ENCODE measurements at places on chromosomes 6 and 20.

DNA sequence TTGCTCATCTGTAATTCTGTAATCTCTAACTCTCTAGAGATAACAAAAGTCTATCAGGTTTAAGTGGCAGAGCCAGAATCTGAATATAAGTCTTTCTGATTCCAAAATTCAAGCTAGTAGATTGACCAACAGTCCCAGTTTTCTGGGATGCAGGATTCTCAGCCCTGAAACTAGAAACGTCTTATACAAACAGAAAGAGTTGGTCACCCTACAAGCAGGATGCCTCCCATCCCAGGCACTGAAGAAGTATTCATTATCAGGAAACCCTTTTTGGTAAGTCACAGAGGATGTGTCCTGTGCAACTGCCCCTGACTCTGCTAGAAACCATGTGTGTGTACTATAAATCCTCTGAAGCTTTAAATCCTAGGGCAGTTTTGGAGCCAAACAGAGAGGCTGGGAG lies 135.0 kb downstream of the CARMIL1 start:
- no peaks in the 10 kb centered on the region for H3K27me3 ChIP-seq
- no peak overlapping the region for H3K4me3 ChIP-seq
- no peaks in the 10 kb centered on the region for H3K36me3 ChIP-seq
- H3K27ac ChIP-seq, result no peak overlapping the region
- peaks cover 5% of the 10 kb centered on the region for H3K4me1 ChIP-seq
- DNase-seq, result no peak

DNA sequence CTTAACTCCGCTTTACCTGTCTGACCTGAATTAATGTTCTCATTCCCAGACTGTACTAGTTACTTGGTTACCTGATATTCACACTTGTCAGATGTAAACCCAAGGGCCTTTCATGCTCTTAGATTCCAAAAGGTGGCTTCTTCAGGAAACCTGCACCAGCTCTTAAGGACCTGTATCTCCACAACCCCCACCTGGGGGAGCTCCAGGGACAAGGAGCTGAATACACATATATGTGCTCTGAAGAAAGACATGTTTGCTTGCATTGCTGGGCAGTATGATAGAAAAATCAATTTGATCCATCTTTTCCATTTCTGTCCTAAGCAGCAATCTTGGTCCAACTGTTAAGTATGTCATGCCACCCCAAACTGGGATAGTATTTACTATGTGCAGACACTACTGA lies 64.8 kb upstream of the POU3F2 start:
- H3K27ac ChIP-seq, result no peak overlapping the region
- H3K36me3 ChIP-seq, result no peaks in the 10 kb centered on the region
- H3K27me3 ChIP-seq, result peaks cover 4% of the 10 kb centered on the region

DNA sequence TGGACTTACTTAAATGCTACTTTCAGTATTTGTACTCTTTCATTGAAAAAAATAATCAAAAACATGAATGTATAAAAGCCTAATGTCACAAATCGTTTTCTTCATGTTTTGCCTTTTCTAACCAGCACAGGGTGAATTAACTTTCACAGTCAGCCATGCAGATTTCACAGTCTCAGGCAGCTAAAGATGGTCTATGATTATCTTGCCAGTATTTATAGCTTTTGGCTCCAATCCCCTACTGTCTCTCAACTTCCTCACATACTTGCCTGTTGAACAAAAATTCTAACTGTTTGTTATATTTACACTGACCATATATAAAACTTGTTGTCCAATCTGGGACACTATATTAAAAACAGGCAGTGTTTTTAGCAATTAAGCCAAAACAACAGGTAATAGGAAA lies 358.2 kb downstream of the ARHGAP18 start:
- H3K27ac ChIP-seq, result no peak overlapping the region
- H3K4me3 ChIP-seq, result no peak overlapping the region
- peaks cover 3% of the 10 kb centered on the region for H3K27me3 ChIP-seq
- no peaks in the 10 kb centered on the region for H3K36me3 ChIP-seq
- no peak for DNase-seq
- H3K4me1 ChIP-seq, result no peaks in the 10 kb centered on the region

GRCh38 chr20:4056880-4057279 lies 41.5 kb upstream of the RNF24 start:
- no peaks in the 10 kb centered on the region for H3K36me3 ChIP-seq
- no peak overlapping the region for H3K27ac ChIP-seq
- no peak for DNase-seq
- no peaks in the 10 kb centered on the region for H3K27me3 ChIP-seq
- H3K4me3 ChIP-seq, result no peak overlapping the region

GRCh38 chr6:136210398-136211165 lies 39.5 kb downstream of the MTFR2 start:
- DNase-seq, result no peak
- H3K4me1 ChIP-seq, result no peaks in the 10 kb centered on the region
- no peaks in the 10 kb centered on the region for H3K27me3 ChIP-seq
- no peak overlapping the region for H3K27ac ChIP-seq
- H3K36me3 ChIP-seq, result no peaks in the 10 kb centered on the region
- no peak overlapping the region for H3K4me3 ChIP-seq
